ENCODE measurements at places on chromosomes 11 and 22.

DNA sequence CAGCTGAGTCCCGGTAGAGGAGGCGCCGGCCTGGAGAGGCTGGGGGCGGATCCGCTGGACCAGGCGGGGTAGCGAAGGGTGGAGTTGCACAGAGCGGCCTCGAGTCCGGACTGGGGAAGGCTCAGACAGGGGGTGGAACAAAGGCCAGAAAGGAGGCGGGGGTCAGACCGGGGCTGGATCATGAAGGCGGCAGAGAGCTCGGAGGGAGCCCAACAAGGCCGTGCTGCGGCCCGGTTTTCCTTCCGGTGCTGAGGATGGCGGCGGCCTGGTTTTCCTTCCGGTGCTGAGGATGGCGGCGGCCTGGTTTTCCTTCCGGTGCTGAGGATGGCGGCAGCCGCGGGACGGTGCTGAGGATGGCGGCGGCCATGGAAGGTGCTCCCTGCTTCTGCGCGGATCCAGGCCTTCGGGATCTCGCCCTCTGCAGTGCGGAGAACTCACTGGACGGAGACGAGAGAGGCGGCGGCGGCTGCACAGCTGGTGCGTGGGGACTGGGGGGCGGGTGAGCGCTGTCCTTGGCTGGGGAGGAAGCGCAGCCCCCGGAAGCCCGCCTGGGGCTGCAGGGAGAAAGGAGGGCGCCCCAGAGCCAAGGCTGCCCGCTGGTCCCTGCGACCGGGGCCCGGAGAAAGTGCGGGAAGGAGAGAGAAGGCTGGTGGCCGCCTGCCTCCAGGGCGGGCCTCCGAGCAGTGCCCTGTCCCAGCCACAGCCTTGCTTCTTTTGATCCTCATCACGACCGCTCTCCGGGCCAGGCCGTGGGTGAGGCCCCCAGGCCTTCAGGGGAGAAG is 350.4 kb upstream of the B3GAT1 start:
- DNase-seq = no peak

GRCh38 chr11:11444804-11445131 is 91.7 kb upstream of the CSNK2A3 start:
- DNase-seq = no peak

GRCh38 chr11:67277231-67277961 is 11.1 kb downstream of the GRK2 start:
- DNase-seq = peak; percentile 86

DNA sequence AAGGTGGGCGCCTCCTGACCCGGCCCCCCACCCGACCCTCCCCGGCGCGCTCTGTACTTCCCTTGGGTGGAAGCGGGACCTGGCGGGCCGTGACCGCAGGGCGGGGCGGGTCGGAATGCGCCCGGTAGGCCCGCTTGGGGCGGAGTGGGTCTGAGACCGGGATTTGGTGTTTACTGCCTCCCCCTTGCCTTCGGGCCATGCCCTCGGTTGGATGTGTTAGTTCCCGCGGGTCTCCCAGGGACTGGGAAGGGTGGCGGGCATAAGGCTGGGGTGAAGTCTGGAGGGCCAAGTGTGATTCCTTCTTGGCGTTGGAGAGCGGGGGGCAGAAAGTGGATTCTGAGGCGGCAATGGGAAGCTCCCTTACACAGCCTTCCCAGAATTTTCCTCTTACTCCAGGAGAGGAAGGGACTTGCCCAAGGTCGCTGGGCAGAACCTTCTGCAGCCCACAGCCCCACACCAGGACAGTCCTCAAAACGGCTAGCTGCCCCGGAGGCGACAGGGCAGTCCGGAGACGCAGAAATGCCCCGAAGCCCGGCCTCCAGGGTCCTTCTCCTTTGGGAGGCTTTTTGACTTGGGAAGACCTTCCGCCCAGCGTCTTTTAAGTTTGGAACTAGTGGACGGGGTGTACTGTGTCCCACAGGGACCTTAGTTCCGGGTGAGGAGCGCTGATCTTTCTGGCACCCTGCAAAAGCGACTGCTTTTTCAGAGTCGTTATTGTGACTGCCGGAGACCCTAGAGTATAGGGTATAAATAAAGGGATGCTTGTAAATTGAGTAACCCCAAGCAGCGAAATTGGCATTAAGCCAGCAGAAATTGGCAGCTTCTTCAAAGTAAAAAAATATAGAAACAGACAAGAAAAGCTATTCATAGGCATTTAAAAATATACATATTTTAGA is 647 bp downstream of the SWAP70 start:
- DNase-seq = no peak

- DNase-seq = no peak
Observed at GRCh38 chr11:44140372-44140771, 44.9 kb downstream of the EXT2 start.

DNA sequence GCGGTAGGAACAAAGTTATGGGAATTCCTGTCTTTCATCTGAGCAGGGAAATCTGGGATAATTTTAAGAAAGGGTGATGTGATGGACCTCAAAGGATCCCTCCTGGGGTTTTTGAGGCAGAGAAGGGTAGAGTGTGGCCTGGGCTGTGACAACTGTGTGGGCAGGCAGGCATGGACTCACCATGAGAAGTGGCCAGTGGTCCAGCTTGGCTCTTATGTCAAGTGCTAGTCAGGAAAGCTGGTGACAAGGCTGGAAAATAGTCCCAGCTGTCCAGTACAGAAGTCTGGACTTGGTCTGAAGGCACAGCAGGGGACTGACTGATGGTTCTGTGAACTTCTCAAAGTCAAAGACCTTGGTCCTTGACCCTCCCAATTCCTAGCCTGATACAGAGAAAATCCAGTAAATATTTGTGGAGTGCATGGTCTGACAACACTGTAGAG is 1.7 kb downstream of the PPFIBP2 start:
- no peak for DNase-seq

GRCh38 chr22:31881200-31881599 is 63.1 kb upstream of the YWHAH start:
- DNase-seq = no peak

DNA sequence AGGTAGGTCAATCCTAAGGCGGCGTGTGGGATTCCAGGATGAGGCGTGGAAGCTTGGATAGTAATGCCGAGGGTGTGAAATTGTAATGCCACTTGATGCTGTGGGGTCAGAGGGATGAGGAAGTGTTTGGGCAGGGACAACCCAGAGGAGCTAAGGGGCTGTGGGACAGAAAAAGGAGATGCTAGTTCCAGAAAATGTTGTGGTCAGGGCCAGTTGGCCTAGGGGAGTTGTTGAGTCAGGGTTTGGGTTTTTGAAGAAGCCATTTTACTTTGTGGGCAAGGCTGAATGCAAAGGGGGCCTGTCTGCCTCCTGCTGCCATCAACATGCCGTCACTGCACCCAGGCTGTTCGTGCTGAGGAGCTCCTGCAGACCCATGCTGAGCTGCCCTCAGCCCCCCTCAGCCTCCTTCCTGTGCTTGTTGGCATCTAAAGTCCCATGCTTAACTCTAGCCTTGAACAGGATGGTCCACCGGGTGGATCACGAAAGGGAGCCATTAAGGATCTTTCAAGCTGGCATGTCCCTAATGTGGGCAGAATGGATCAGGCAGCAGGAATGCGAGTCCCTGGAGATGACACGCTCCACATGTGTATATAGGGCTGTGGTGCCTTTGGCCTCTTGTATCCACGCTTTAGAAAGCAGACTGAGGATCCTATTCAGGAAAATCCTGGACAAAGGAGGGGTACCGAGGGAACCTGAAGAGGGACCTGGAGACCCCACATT is 2.1 kb downstream of the C11orf16 start:
- no peak for DNase-seq

DNA sequence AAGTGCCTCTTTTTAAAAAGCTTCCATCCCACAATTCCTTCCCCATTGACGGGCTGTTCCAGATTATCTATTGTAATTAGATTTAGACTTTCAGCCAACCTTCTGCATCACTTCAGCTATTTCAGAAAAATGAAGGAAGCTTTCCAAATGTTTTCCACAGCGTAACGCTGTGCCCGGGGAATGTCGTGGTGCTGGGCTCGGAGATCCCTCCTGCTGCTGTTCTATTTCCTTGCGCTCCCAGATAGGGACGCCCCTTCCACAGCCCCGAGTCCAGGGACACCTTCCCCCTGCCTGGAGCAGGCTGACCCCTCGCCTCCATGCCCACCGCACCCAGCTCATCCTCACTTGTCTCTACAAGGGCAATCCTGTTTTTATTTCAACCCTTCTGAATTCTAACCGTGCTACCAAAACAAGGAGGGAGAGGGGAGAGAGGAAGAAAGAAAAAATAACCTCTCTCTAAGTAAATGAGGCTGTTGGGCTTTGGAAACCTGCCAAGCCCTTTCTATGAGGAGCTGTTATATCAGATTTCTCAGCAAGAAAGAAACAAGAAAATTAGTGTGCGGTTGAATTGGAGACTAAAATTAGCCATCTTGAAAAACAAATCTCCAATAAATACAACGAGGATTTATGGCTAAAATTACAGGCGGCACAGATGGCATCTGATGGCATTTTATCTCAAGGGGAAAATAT is 366.9 kb downstream of the BRD1 start:
- no peak for DNase-seq

GRCh38 chr22:28599693-28600092 is 79.9 kb downstream of the TTC28 start:
- DNase-seq = no peak

DNA sequence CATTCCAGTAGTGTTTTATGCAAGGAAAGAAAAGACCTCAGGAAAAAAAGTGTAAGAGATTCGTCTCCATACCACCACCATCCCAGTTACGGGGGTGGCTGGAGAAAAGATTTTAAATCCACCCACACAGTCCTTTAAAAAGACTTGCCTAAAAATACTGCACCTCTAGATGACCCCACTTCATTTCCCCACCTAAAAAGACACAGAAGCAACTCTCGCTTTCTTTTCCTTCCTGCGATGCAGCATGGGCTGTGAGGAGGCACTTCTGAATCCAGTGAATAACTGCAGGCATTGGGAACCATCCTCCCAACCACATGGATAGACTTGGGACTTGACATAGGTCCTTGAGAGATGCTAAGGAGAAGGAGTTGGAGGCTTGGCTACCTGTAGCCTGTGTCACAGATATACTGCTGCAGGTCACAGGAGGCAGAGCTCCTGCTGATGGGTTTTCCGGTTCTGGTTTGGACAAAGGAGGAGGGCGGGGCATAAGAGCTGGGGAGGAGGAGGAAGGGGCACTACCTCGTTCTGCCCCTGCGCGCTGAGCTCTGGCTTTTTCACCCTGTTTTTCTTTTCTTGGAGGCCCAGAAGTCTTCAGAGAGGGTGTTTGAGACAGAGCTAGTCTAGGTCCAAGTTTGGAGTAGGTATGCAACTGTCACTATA is 285.9 kb downstream of the NTM start:
- DNase-seq = no peak

- DNase-seq = no peak
Observed at GRCh38 chr11:64931290-64931689, 4.4 kb downstream of the GPHA2 start.

GRCh38 chr22:33130473-33130872 is 72.3 kb upstream of the SYN3 start:
- no peak for DNase-seq

Data from activated T-cell treated with anti-CD3 and anti-CD28 coated beads for 24 hours (primary cell).